ENCODE measurements at places on chromosomes 13 and 19. TPM values are rescaled to one million over a fixed set of nuclear protein-coding genes. Genes with fewer than 3 reads are reported as not detected.

GRCh38 chr19:45568732-45569131, 15.9 kb downstream of the OPA3 start:
- DNase-seq = no peak

DNA sequence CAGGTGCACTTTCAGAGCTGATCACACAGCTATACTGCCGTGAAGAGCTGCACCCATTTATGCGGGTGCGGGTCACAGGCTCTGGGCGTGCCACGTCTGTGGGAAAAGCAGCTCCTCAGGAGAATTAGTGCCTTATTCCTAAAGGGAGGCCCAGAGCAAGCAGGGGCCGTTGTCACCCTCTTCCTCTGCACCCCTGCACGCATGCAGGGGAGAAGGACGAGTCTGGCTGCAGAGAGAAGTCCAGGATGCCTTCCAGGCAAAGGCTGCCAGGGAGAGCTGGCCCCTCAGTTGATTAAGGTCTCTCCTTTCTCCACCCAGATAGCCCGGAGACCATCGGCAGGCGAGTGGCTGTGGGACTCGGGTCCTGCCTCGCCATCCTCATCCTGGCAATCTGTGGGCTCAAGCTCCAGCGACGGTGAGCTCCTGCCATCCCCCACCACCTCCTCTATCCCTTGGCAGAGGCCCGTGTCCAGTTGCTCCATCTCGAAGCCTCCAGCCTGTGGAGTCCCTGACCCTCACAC, 3.1 kb upstream of the FFAR1 start:
- DNase-seq = no peak

- DNase-seq = no peak
Measured at GRCh38 chr13:80211566-80211965, 129.4 kb downstream of the SPRY2 start.

Gene MARK4
- total RNA-seq = 40.5 TPM

Gene ETV2
- total RNA-seq = not detected

- DNase-seq = peak; percentile 79
Measured at GRCh38 chr19:4660181-4660791, 9.9 kb downstream of the MYDGF start.

GRCh38 chr13:71829547-71829946, 37.5 kb downstream of the DACH1 start:
- DNase-seq = no peak

- no peak for DNase-seq
Measured at GRCh38 chr19:20840371-20840770, 64.3 kb downstream of the ZNF66 start.

Gene SLC6A16
- 0.31 TPM for total RNA-seq

GRCh38 chr19:54152878-54153524, 6.5 kb downstream of the LENG1 start:
- no peak for DNase-seq

Gene NOP53
- total RNA-seq = 167 TPM

- DNase-seq = no peak
Measured at GRCh38 chr13:19910336-19911072, 47.1 kb upstream of the ZMYM5 start.

DNA sequence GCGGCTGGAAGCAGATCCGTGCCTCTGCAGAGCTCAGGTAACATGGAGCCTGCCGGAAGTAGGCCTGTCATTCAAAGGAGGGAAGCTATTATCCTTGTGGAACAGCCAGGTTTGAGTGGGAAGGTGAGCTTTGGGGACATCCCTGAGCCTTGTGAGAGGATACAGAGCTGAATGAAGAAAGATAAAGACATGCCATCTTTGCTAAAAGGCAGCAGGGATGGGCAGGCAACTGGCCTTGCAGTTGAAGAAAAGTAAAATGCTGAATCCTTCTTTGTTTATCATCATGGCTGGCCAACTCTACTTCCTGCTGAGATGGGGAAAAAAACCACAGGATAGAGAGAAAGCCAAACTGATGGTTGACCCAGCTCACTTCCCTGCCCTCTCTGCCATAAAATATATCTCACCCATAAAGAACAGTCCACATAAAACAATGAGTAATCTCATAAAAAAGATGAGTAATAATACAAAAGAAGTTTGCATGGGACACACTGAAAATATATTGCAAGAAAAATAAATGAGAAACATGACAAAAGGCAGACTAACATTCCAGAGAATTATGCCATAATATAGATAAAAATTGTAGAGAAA, 226.3 kb downstream of the DLEU7 start:
- no peak for DNase-seq

GRCh38 chr13:112447761-112448603, 71.8 kb downstream of the SPACA7 start:
- no peak for DNase-seq

- peak; percentile 63 for DNase-seq
Measured at GRCh38 chr19:30255791-30256495, 116.2 kb upstream of the ZNF536 start.

Gene PDX1
- not detected for total RNA-seq

GRCh38 chr19:7674010-7675005, 2.6 kb upstream of the MCEMP1 start:
- peak; percentile 87 for DNase-seq

Gene SPRED3
- 3.9 TPM for total RNA-seq

Gene MAP4K1
- total RNA-seq = 11.8 TPM

- no peak for DNase-seq
Measured at GRCh38 chr19:14809272-14810057, 25.5 kb downstream of the OR7A5 start.

Gene DNAAF3
- total RNA-seq = 5.6 TPM

GRCh38 chr19:46620716-46621115, 4.2 kb downstream of the PTGIR start:
- no peak for DNase-seq

Gene ZNF99
- total RNA-seq = 0.03 TPM

DNA sequence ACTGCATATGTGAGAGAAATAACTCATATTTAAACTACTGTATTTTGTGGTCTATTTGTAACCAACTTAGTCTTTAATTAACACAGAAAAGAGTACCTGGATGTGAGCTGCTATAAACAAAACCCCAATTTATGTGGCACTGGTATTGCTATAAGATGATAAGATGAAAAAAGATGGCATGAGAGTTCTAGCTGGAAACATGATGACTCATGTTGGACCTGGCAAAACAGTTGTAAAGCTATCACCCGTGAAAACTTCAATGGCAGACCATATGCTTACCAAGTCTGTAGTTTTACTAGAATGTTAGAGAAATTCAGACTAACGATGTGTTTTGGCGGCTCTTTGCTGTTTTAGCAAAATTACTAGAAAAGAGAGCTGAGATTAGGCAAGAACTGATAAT, 69.6 kb upstream of the PCDH9 start:
- DNase-seq = no peak

Gene LYPD5
- total RNA-seq = 1.1 TPM

DNA sequence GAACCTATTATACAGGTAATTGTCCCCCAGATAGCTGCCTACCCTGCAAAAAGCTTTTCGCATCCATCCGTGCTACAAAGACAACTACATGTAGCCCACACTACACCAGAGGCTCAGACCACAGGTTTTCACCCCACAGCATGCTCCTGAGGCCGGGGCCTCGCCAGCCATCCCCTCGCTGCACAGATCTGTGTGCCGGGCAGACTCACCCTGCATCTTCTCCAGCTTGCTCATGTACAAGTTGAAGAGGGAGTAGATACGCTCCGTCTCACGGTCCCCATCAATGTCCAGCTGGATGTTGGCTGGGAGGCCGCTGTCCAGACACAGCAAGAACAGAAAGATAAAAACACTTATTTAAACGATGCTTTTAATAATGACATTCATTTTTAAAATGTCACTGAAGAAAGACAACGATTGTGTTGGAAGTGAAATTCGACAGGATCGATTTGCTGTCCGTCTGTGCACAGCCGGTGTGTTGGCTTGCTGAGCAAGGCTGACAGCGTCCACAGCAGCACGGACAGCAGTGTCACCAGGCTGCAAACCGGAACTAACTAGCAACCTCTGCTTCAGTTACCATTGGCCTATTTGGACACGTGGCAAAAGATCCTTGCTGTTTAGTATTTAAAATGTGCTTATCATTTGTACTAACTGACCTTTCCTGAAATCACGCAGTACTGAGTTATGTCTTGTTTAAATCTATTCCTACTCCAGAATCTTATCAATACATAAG, 18.6 kb upstream of the C13orf46 start:
- no peak for DNase-seq

DNA sequence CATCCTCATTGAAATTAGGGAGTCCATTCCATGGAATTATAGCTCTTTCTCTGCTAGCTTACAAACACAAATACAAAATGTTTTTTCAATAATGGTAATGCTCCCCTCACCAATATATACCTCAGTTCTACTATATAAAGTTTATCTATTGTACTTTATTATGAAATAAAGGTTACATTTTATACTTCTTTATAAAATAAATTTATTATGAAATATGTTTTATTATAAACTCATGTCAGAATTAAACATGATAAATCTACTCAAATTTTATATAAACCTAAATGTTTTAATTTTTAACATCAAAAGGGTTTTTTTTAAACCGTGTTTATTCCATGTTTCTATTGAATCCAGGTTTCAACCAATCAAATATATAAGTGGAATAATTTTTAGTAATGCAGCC, 646.1 kb upstream of the PCDH20 start:
- DNase-seq = no peak

DNA sequence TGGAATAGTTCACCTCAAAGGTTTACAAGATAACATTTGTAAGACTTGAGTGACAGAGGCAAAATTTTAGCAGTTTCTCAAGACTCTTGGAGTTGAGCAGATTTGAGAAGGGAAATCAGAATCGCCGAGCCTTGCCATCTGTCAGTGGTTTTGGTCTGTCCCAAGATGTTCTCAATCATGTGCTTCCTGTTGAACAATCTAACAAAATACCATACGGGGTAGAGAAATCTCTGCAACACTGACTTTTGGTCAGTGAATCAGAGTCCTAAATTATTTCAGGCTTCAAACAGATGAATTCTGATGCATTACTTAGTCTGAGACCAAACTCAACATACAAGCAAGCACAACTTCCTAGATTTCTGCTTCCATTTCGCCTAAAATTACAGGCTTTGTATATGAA, 3.8 kb downstream of the KCTD12 start:
- no peak for DNase-seq

Gene AXL
- 23.7 TPM for total RNA-seq

Gene ADM5
- total RNA-seq = 5.7 TPM

Gene IGFL3
- total RNA-seq = not detected

DNA sequence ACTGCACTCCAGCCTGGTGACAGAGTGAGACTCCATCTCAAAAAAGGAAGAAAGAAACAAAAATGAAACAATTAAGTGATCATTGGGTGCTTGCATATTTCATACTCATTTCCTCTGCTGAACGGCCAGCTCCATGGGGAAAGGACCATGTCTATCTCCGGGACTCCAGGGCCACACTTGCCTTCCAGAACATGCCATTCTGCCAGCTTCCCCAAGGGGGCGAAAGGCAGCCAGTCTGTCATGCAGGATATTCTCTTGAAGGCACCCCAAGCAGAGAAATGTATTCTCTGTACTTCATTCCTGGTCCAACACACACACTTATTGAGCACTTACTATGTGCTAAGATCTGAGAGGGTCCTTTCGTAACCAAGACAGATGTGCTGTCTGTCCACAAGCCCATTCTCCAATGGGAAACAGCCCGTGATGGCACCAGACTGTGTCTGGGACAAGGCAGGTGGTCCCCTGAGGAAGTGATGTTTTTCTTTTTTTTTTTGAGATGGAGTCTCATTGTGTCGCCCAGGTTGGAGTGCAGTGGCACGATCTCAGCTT, 10.2 kb upstream of the CARM1 start:
- peak; percentile 83 for DNase-seq

DNA sequence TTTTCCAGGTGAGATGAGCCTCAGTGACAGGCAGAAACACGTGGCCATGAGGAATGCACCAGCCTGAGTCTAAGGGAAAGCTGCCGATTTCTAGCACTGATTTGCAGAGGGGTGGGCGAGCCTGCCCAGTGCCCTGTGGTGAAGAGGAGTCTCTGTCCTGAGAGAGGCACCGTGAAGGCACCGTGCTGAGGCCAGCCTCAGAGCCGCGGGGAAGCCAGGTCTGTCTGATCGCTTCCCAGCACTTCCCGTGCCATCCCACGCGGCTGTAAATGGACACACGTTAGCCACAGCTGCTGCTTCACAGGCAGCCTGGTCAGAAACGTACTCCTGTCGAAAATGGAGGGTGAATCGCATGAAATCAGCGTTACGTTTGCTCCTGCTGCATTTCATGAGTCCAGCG, 79.8 kb downstream of the ATP11A start:
- DNase-seq = no peak

Gene ATXN8OS
- not detected for total RNA-seq

DNA sequence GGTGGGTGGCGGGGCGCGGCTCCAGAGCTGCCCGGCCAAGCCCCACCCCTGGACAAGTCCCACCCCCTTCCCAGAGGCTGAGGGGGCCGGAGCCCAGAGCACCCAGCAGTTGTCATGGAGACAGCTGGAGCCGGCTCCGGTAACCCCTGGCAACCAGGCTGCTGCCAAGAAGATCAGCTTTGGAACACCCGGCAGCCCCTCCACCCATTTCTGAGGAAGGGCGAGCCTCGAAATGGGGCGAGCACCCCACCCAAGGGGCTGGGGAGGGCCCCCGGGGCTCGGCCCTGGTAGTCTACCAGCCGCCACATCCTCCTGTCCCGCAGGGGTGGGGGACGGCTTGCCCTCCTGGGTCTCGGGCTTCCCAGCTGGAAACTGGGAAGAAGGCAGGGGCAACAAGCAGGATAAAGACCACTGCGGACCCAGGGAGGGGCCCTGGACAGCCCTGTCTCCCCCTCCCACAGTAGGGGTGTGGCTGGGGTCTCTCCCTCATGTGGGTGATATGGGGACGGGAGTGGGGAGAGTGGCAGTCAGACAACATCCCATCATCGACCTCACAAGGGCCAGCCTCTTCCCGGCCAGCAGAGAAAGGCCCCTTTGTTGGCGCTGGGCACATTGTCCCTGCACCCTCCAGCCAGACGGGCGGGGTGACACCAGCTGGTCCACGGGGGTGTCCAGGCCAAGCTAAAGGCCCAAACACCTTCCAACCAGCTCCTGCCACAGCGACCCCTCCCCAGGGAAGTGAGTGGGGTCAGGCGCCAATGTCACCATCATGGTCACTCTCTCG, 1.5 kb downstream of the CERS1 start:
- peak; percentile 68 for DNase-seq

Gene GRK1
- total RNA-seq = 0.27 TPM

DNA sequence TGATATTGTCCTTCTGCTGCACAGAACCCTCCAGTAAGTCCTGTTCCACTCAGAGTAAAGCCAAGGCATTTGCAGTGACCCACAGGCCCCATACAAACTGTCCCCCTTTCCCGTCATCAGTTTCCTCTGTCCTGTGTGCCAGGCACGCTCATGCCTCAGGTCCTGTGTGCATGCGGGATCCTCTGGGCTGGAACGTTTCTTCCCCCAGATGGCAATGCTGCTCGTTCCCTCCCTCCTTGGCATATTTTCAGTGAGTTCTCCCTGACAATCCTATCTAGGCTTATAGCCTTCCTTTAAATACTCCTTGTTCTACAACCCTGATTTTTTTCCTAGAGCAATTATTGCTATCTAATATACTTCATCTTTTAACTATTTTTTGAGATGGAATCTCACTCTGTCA, 5.7 kb downstream of the OPA3 start:
- DNase-seq = no peak

Gene ZNF575
- not detected for total RNA-seq

DNA sequence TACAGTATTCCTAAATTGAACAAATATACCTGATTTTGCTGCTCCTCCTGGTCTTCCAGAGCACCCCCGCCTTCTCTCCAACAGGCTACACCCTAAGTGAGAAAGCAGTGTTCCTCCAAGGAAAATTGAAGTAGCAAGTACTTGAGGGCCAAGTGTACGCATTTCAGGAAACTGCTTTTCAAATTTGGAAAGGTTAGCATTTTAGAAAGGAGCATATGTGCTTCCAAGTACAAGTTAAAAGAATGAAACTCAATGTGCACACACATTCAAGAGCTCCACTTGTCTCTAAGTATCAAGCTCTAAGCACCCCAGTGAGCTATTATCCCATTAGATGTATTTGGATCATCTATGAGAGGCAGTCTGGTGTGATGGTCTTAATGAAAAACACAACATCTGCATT, 25.8 kb downstream of the LHFPL6 start:
- no peak for DNase-seq
